AG10803 (cell line): ENCODE measurements at places on chromosomes 4 and X.

DNA sequence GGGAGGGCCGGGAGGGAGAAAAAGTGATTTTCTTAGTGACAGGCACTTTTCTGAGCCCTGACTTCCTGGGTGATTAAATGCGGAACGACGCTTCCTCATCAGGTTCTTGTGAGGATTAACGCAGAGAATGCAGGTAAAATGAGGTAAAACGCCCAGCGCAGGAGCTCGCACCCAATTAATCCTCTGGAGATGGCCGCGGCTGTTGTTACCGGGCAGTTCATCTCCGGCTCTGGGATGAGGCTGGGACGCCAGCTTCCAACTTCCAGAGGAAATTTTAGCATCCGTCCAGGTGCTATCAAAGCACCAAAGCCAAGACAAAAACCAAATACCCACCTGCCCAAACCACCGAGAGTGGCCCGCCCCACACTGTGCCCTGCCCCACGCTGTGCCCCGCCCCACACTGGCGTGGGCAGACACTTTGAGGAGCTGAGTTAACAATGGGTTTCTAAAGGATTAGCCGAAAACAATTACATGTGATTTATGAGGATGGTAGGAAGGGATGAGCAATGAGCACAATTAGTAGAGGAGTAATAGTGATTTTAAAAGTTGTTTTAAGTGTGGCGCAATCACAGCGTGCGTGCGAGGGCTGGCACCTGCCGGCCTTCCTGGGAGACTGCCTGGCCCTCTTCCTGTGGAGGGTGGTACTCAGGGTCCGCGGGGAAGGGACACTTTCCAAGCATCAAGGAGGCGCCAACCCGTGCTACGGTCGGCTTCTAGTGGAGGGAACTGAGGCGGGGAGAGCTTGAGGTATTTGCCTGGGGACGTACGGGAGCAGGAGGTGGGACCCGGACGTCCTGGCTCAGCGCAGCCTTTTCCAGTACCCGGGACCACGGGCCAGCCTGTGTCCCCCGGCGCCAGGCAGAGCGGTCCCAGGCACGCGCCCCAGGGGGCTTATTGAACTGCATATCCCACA is 41.6 kb upstream of the ADRA2C start:
- no peak for DNase-seq

DNA sequence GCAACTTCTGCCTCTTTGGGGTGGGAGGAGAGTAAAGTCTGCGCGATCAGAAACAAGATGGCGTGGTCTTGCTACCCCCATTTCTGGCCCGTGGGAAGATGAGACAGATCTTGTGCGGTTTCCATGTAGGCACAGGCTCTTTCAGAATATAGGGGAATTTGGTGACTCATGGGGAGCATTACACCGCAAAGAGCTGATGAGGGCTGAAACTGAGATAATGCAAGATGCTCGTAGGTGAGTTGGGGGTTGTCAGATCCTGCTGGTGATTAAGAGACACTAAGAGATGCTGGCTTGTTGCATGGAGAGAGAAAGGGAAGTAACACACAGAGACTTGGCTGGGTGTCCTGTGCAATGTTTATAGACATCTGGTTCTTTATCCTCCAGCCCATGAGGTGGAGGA is 1.5 kb downstream of the EVC start:
- DNase-seq, result peak; percentile 59

- DNase-seq, result peak; percentile 93
Measured at GRCh38 chrX:46791927-46792809, 33.2 kb upstream of the SLC9A7 start.

GRCh38 chr4:16692046-16692445 is 206.4 kb downstream of the LDB2 start:
- no peak for DNase-seq

GRCh38 chr4:108146336-108146735 is 22.4 kb downstream of the LEF1 start:
- no peak for DNase-seq

DNA sequence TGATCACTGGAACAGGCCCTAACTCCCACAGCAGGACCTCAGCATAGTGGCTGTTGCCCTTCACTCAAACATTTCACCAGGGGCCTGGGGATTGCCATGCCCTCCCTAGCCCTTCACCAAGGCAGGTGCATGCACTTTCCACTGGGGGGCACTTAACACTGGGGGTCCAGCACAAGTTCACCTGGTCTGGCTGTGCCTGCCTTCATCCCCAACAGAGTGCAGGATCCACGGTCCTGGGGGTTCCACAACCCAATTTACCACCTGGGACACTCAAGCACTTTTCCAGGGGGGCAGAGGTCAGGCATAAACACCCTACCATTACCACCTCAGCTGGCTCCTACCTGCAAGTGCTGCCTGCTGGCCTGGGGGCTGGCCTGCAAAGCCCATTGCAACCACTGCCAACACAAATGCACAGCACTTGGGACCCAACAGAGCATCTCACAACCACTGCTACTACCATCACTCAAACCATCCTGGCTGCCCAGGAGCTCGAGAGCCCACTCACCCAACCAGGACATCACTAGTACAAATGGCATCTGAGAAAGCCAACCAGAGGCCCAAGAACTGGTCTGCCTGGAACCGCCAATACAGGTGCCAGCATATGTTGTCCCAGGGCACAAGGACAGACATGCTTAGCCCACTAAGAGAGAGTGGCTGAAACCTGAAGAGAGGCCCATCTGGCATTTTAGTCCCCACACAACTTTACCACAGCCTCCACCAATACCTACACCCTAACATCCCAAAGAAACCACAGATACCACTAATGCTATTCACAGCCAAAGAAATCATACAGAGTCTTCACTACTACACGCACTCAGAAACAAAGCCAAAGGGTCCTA is 43.1 kb downstream of the NAT8L start:
- no peak for DNase-seq

DNA sequence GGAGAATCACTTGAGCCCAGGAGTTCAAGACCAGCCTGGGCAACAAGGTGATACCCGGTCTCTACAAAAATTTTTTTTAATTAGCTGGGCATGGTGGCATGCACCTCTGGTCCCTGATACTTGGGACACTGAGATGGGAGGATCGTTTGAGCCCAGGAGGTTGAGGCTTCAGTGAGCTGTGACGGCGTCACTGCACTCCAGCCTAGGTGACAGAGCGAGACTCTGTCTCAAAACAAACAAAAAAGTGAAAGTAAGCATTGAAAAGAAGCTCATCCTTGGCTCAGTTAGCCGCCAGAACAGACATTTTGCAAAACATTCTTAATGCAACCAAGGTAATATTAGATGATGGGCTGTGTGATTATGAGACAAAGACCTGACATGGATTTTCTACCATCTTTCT is 223.3 kb upstream of the VCX3A start:
- DNase-seq, result no peak

- no peak for DNase-seq
Measured at GRCh38 chr4:71857713-71858451, 74.0 kb upstream of the GC start.

DNA sequence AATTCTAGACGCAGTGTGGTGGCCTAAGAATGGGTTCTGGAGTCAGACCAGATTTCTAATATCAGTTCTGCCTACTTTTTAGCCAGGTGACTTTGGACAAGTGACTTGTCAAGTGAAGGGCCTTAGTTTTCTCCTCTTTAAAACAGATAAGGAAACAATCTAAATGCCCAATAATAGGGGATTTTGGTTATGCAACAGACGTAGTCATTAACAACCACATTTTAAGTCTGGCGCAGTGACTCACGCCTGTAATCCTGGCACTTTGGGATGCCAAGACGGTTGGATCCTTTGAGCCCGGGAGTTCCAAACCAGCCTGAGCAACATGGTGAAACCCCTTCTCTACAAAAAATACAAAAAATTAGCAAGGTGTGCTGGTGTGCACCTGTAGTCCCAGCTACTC is 2.1 kb upstream of the ZMYM3 start:
- DNase-seq, result no peak

DNA sequence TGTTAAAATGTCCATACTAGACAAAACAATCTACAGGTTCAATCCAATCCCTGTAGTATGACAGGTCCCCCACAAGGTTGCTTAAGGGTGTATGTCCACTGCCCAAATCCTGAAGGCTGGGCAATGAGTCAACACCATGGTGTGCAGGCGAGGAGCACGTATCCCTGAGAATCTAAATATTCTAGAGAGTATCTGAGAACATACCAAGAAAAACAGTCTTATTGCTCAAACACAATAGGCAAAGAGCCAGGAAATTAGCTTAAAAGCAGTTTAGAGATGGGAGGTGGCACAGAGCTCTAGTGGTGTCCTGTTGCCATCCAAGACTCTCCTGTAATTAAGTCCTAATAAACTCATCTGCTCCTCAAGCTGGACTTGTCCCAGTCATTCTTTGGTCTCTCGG is 37.0 kb downstream of the RCHY1 start:
- no peak for DNase-seq

DNA sequence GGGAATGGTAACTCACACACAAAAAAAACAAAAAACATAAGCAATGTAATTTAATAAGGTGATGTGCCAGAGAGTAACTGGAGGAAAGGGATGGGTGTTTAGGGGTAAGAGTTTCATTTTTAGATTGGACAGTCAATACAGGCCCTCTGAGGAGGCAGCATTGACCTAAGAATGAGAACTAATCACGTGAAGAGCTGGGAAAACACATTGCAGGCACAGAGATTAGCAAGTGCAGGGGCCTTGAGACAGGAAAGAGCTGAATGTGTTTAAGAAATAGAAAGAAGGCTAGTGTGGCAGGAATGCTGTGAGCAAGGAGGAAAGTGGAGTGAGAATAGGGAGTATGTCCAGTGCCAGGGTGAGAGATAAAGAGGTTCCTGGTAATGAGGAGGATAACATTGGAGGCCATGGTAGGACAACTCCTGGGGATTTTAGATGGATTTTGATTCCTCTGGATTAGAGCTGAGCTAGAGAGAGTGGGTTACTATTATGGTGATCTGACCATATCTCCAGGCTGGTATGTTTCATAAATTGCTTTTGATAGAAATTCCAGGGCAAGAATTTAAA is 17.6 kb downstream of the PDLIM5 start:
- DNase-seq, result no peak

- peak; percentile 7 for DNase-seq
Measured at GRCh38 chr4:82948647-82949204, 48.2 kb downstream of the THAP9 start.

- peak; percentile 1 for DNase-seq
Measured at GRCh38 chrX:9786798-9787635, 788 bp downstream of the SHROOM2 start.
